ENCODE measurements at places on chromosomes 4 and X.

DNA sequence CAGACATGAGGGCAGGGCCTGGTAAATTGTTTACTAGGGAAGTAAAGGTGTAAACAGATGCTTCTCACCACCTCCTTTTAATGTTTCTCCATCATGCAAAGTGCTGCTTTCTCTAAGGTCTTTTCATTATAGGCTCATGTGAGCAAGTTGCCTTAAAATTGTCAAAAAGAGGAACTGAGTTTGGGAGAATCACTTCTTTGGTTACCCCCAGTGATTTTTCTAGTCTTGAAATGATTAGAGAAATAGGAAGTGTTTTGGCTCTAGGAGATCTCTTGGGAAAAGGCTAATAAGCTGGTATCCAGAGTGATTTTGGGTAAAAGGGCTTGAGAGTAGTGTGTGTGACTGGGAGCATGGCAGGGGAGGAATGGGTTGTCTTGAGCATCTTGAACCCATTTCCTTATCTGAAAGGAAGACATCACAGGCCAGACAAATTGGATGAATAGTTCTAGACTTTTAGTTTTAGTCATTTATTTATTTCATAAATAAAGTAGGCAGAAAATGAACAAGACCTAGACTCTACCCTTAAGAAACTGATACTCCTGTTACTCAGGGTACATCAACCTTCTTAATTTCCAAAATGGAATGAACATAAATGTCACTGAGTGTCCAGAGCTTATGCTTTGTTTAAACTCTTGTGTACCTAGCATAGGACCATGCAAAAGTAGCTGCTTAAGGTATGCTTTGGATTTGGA lies 14.2 kb downstream of the GRPR start:
- DNase-seq: no peak

- DNase-seq: no peak
These were observed 21.1 kb upstream of the CD38 start for GRCh38 chr4:15757054-15757453.

GRCh38 chr4:153589703-153590595 lies 94.1 kb upstream of the TLR2 start:
- no peak for DNase-seq

DNA sequence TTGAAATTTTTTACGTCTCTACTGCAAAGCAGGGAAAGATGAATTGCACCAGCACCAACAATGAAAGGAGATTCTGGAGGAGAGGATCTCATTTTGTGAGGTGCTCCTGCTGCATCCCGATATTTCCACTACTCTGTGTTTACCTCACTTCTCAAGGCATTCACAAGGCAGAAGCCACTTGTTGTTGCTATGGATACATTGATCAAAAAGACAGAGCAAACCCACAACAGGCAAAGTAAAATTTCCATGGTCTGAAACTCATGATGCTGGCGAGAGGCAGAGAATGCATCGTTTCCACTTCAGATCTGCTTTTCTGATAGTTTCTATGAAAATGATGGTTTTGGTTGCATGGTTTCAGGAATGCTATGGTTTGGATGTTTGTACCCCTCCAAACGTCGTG lies 323.3 kb downstream of the ASMT start:
- DNase-seq: no peak

DNA sequence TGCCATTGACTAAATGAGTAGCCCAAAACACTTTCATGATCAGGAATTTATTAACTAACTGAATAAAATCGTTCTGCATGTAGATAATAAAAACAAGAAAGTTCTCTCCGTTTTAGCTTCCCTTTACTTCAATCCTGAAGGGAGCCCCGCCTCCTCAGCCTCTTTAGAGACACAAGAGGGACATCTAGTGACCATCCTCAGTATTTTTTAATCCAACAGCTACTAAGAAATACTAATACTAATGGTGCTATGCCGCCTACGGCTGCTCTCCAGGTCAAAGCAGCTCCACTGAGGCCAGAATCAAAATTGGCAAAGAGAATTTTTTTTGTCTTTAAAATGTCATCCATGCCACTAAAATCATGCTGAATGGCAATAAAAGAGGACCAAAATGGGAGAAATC lies 3.2 kb upstream of the PCDH19 start:
- DNase-seq: peak; percentile 55

- no peak for DNase-seq
These were observed 8.8 kb downstream of the TMEM255A start for GRCh38 chrX:120302434-120302833.

DNA sequence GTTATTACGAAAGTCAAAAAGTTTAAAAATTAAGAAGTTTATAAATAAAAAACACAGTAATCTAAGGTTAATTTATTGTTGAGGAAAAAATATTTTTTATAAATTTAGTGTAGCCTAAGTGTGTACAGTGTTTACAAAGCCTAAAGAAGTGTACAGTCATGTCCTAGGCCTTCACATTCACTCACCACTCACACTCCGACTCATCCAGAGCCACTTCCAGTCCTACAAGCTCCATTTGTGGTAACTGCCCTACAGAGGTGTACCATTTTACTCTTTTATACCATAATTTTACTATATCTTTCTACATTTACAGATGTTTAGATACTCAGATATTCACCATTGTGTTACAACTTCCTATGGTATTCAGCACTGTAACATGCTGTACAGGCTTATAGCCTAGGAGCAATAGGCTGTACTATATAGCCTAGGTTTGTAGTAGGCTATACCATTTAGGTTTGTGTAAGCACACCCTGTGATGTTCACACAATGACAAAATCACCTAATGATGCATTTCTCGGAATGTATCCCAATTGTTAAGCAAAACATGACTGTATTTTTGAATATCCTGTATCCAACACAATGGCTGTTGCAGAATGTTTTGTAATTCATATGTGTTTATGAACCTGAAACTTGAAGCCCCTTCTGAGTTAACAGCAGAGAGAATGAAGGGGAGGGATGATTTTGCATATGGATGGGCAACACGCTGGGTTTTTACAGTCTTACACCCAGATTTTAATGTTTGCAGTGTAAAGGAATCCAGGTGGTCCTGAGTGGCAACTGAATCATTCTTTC lies 3.1 kb downstream of the PPBP start:
- DNase-seq: no peak

- peak; percentile 78 for DNase-seq
These were observed 208.3 kb upstream of the JADE1 start for GRCh38 chr4:128600996-128601871.

DNA sequence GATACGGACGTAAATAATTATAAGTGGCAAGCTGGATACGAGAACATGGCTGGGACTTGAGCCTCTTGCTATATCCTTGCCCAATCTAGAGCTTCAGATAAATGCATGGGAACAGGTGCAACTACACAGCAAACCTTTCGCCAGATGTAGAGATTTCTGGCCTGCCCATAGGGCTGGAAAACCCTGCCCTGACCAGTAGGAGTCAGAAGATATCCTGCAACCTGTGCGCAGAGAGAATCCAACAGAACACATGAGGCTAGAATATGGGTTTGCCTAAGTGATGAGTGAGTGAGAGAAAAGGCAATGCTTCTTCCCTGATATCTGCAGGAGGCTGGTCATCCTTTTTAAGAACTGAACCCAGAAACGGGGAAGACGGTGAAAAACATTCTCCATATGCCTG lies 805.3 kb upstream of the TENM3 start:
- no peak for DNase-seq

DNA sequence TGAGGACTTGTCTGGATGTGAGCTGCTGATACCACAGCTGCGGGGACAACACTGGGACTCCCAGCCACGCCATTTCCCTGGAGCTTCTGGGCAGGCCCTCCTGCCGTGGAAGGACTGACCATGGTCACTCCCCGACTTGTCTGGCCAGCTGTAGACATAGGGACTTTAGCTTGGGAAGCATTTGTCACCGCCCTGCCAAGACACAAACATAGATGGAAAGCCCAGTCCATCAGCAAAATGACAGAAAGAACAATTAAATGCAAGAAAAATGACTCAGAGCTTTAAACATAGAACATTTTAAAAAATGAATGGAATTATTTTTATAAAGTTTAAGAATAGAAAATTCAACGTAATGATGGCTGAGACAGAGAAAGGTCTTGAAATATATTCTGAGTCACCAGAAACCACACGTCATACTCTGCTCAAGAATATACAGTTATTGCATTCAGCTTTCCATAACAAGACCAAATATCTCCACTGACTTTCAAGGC lies 107.6 kb upstream of the CBR4 start:
- no peak for DNase-seq

GRCh38 chr4:110629214-110629754 lies 6.4 kb upstream of the PITX2 start:
- no peak for DNase-seq

DNA sequence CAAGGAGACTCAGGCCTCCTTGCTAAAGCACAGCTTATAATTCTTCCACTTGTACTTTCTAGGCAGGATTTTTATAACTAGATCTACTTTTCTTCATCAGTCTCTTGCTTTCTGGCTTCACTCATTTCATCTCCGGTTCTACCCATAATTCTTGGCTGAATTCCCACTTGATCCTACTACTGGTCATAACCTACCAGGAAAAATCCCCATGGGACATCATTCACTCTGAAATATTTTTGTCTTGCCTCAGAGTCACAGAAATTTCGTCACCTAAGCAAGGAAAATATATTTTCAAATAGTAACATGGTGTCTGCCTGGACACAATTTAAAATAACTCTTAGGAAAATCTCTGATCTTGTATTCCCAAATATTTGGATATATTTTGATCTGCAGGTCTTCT lies 122.3 kb downstream of the TEX13A start:
- no peak for DNase-seq

DNA sequence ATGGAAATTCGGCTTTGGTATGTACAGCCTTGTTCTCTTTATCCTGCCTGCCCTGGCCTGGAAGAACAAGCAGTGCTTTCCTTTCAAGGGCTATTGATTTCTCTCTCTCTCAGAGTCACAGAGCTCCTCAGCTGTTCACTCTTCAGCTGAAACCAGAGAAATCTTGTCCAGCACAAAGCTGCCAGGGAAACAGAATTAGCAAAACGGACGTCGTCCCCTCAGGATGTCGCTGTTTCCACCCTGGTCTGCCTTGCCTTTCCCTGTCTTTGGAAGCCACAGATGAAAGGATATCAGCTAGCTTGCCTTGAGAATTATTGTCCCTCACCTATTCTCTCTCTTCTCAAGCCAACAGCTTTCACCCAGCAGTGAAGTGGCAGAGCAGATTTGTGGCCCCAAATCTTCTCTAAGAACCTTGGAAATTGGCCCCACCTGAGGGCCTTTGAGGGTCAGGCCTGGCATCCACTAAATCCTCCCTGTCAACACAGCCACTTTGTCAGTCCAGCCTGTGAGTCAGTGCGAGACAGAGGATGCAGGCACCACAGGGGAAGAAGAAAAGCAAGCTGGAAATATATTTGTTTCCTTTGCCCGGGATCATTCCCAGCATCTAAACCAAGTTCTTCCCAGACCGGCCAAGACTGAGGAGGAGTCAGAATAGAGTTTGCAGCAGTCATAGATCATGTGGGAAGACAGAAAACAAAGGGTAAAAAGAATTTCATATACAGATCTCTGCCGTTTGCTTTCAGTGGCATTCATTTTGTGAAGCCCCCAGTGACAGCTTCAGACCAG lies 63.8 kb upstream of the MTM1 start:
- DNase-seq: no peak

GRCh38 chr4:184911310-184911709 lies 85.5 kb upstream of the ACSL1 start:
- DNase-seq: peak; percentile 11

DNA sequence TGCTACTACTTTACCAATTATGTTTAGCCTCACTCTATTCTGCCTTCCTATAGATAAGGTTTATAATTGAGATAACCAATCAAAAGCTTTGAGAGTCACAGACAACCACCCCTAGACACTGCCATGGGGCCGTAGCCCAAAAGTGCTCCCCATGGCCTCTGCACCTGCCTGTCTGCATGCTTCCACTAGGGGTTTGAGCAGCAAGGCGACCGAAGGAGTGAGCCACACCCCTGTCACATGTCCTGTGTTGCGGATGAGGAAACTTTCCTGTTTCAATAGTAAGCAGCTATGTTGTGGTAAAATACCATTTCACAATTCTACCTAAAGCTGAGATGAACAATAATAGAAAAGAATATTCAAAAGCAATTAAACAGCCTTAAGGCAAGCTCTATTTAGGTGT lies 856.0 kb upstream of the FRG1 start:
- no peak for DNase-seq

Measured in NCI-H1105 treated with DMSO at 0.1 percent for 48 hours (cell line).